ENCODE measurements at places on chromosomes 1 and 21.

GRCh38 chr21:45003331-45004058 is 63.7 kb downstream of the SLX9 start:
- DNase-seq, result no peak

DNA sequence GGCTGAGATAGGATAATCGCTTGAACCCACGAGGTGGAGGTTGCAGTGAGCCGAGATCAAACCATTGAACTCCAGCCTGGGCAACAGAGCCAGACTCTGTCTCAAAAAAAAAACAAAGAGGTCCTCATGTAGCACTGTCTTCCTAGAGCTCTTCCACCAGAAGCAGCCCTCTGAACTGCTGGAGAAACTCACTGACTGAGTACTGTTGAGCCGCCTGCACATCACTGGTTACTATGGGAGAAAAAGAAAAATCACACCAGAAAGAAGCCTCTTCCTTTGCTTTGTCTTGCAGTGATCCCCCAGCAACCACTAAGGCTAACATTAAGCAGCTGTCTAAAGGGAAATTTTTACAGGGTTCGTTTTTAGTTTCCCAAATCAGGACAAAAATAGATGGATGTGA is 112.9 kb upstream of the LYPLAL1 start:
- DNase-seq, result no peak

- no peak for DNase-seq
These were observed 145.0 kb downstream of the PBX1 start for GRCh38 chr1:164703960-164704411.

GRCh38 chr1:24027838-24028468 is 47.8 kb upstream of the SRSF10 start:
- no peak for DNase-seq

DNA sequence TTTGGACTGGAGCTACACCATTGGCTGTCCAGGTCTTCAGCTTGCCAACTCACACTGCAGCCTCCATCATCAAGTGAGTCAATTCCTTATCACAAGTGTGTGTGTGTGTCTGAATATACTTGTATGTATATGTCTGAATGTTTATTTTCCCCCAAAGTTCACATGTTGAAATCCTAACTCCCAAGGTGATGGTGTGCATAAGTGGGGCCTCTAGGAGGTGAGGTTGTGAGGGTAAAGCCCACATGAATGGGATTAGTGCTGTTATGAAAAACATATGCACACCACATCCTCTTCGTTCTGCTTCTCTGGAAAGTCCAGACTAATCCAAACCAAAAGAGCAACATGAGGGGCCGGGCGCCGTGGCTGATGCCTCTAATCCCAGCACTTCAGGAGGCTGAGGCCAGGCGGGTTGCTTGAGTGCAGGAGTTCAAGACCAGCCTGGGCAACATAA is 48.7 kb upstream of the LBR start:
- DNase-seq, result no peak

DNA sequence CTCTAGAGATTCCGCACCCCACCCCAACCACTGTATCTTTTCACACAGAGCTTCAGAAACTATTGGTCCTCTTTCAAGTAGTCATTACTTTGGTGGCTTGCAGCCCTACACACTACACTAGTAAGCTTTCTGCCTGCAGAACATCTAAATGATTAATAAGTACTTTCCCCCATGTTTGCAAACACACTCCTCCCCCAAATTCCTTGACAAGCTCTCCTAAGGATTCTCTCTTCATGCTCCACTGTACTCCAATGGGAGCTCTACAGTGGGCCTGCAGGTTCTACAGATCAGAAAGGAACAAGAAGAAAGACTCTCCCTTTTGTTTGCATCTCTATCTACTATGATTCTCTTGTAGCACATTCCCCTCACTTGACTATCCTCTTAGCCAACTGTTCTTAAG is 16.3 kb upstream of the NUF2 start:
- no peak for DNase-seq

DNA sequence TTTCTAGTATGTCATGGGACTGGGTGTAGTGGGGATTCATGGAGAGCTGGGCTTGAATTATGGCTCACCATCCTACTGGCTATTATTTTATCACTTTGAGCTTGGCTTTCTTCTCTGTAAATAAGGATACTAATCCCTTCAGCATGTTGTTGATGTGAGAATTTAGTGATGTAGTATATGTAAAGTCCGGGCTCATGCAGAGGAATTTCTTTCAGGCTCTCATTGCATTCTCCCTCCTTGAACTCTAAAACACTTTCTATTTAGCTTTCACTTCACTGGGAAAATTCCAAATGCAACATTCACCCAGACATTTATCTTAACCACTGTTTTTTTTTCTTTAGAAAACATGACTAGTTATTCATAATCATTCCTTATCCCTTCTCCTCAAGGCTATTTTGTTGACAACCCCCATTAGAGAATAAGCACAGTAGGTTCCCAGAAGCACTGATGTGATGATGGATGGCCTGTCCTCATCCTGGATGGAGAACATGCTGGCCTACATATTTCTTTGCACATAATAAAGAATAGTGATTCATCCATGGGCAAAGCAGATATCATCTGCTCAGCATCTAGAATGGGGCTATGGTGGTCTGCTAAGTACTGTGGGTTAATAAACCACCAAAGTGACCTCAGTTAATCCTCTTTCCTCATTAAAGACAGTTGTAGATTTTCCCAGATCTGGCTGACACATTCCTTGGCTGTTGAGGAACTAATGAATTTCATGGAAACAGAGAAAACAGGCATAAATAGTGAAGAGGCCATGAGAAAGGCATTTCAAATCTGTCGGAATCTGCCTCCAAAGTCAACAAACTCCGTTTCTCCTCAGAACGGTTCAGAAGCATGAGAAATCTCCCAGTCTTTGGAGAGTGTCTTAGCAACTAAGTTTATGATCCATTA is 68.0 kb upstream of the CYP2J2 start:
- DNase-seq, result no peak

GRCh38 chr1:63835128-63835527 is 61.3 kb downstream of the ROR1 start:
- no peak for DNase-seq

GRCh38 chr1:53576381-53576801 is 117.2 kb downstream of the DMRTB1 start:
- no peak for DNase-seq

- DNase-seq, result no peak
These were observed 12.9 kb upstream of the FNBP1L start for GRCh38 chr1:93434987-93435386.

GRCh38 chr1:90127288-90127953 is 132.5 kb downstream of the ZNF326 start:
- DNase-seq, result no peak

- no peak for DNase-seq
These were observed 17.2 kb upstream of the ZBTB8B start for GRCh38 chr1:32447469-32448185.

DNA sequence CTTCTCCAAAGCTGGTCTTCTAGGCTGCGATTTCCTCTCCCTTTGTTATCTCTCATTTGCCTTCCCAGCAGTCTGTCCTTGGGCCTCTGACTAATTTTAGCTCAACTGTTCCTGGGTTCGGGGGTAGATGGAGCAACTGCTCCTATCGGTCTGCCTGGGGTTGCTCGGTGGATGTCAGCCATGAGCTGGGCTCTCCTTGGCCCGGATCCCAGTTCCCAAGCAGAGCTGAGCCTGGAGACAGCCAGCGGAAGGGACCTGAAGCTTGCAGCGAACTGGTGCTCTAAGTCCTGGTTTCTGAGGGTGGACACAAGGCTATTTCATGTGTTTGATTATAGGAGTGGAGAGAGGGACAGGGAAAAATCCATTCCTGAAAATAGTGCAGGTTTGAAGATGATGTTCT is 423.0 kb downstream of the RPS6KC1 start:
- no peak for DNase-seq

All from stimulated activated CD8-positive, alpha-beta memory T cell treated with anti-CD3 and anti-CD28 coated beads, Interleukin-7, amount 100 ng/mL, for 24 hours (primary cell).